GM12878 (cell line): ENCODE measurements at places on chromosomes 7 and 10. TPM values are rescaled to one million over a fixed set of nuclear protein-coding genes. Genes with fewer than 3 reads are reported as not detected.

- DNase-seq, result no peak
Observed at GRCh38 chr10:45179691-45180090, 135.7 kb downstream of the OR13A1 start.

ALOX5 gene
- polyA plus RNA-seq, result 35.7 and 37.4 TPM in 2 replicates

DNA sequence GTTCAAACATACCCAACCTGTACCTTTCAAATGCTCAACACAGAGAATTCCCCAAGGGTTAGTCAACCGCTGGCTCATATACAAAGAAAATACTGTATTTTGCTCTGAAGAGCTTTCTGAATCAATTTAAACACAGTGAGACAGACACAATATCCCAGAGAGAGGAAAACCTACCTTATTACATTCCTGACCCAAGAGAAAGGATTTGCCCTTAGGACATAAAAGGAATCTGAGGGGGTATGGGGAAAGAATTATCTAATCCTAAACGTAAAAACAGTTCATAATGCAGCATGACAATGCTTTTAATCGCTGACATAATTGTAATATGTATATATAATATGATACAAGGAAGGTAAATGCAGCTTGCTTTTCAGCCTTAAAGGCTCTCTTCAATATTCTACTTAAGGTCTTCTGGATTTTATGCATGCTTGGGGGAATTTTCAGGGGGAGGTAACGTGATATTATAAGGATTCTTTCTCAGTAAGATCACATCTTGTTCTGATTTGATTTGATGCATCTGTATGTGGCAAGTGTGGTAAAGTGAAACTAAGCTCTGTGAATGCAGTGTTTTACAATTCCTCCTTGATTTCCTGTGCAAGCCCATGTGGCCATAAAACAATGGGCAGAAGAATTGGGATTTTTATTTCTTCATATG lies 240.5 kb downstream of the GLI3 start:
- no peak for DNase-seq

DNA sequence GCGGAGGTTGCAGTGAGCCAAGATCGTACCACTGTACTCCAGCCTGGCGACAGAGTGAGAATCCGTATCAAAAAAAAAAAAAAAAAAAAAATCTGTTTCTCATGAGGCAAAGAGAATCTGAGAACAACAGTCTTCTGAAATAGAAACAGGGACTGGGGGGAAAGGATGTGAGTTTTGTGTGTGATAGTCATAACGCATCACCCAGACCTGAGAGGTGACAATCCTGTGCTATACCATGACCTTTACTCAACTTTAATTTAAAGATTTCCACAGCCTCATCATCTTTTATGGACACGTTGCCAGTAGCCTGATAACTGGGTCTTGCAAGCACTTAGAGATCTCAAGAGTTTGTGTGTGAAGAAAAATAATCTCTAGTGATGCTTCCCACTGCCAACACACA lies 2.3 kb downstream of the ATXN7L1 start:
- no peak for DNase-seq

DNA sequence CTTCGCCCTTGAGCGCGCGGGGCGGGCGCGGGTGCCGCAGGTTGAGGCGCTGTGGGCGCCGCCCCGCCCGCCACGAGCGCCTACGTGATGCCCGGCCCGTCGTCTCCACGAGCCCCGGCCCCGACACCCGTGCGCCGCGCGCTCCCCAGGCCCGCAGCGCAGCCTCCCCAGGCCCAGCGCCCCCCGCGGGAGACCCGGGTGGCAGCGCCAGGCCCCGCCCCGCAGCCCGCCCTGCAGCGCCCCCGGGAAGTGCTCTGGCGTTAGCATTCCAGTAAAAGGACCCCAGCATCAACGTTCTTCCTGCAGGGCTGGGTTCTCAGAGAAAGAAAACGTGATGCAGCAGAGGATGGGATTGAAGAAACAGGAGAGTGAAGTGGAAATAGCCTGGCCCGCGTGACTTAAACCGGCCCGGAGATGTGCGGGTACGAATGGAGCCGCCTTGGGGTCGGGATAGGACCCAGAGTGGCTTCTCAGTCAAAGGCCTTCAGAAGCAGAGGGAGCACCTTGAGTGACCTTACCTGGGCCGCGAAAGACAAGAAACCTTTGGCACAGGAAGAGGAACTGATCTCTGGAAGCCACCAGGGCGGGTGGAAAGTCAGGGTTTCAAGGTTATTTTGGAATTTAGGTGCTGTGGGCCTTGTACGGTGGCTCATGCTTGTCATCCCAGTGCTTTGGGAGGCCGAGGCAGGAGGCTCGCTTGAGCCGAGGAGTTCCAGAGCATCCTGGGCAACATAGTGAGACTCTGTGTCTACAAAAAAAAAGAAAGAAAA lies 1.8 kb downstream of the PFKP start:
- no peak for DNase-seq
